ENCODE measurements at places on chromosomes 2 and 18.

- no peak for DNase-seq
These were observed 9.6 kb downstream of the ANKRD12 start for GRCh38 chr18:9146224-9146623.

DNA sequence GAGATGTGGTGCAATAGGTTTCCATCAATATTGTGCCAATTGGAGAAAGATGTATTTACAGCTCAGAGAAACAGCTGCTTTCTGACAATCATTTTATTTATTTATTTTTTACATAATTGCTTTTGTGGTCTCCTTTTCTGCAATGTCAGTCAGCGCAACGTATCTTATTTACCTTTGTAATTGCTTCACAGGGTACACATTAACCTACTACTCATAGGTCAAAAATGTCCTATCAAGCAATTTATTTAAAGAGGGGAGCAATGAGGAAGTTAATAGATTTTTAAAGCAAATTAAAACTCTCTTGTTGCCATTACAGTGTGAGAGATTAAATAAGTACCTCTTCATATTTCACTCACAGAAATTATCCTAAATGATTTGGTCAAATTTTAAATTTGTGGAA is 291.0 kb downstream of the CALCRL start:
- DNase-seq = no peak

DNA sequence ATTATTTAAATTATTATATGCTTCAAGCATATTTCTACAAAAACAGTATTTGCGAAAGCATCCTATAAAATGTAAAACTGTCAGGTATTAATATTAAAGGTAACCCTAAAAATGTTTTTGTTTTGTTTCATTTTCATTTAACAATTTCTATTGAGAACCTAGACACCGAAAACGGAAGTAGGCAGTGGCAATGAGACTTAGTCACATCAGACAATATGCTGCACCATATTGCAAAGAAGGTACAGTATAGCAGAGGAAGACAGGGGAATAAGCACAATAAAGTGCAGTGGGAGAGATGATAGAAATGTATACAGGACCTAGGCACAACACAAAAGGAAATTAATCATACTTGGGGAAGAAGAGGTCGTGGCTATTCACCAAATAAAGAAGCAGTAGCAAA is 12.2 kb downstream of the SCN1A start:
- no peak for DNase-seq

DNA sequence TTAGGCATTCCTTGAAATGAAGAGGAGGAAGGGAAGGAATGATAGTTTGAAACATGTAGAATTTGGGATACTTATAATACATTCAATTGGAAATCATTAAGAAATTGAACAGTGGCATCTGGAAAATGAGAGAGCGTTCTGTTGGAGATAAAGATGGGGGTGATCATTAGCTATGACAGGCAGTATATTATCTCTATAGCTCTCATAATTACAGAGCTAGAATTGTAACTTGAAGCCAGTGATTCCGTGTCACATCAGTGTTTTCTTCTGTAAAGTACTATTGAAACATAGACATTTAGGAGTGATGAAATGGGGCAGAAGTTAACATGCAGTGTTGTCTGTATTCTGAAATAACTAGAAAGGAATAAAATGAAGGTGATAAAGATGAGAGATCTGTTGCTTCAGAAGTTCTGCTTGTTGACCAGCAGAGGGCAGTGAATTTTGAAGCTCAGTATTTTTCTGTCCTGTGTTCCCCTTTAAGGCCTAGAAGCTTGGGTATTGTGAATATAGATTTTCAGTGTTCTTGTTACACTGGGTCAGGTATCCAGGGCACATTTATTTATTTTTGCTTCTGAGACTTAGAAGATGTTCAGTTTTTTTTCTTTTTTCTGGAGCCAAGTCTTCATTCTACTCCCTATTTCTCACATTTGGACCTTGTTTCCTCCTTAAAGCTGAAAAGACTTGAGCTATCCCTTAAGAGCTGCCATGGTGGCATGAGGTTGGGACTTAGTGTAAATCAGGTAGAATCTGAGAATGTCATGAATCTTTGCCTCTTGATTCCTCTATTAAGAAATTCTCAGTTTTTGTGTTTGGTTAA is 157.4 kb downstream of the TAF4B start:
- DNase-seq = peak; percentile 56

GRCh38 chr2:232325324-232326273 is 53.0 kb upstream of the ALPP start:
- no peak for DNase-seq

- no peak for DNase-seq
These were observed 194.0 kb upstream of the RBBP8 start for GRCh38 chr18:22739061-22739642.

DNA sequence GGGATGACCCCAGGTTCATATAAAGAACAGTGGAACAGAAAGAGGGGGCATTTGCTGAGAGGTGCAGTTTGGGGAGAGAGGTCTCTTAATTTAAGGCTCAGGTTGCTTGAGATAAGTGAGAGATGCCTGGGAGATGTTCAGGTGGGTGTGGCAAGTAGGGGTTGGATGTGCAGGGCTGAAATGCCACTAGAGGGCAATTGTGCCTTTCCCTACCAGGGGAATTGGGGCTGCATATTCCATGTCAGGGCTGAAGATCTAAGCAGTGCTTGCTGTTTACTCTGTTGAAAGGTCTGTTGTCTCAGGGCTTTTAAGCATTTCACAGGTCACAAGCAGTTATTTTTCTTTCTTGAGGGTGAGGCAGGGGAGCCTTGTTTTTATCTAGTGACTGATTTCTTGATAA is 7.8 kb downstream of the CCDC85A start:
- no peak for DNase-seq
